ENCODE measurements at places on chromosomes 12 and 14.

DNA sequence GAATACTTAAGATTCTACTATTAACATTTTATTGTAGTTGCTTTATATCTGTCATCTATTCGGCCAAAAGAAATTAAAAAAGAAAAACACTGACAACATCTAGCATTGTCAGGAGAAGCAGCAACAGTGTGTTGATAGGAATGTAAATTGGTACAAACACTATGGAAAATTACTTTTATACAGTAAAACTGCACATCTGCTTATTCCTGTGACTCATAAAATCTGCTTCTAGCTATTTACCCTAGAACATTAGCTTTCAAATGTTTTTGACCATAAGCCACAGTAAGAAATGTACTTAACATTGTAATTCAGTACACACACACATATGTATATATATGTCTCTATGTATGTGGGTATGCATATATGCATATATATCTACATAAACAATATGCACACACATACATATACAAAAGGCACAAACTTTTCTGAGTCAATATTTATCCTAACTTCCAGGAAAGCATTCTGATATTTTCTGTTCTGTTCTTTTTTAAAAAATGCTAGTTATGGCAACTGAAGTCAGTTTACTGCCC is 278.9 kb upstream of the GARIN2 start:
- DNase-seq, result peak; percentile 25

DNA sequence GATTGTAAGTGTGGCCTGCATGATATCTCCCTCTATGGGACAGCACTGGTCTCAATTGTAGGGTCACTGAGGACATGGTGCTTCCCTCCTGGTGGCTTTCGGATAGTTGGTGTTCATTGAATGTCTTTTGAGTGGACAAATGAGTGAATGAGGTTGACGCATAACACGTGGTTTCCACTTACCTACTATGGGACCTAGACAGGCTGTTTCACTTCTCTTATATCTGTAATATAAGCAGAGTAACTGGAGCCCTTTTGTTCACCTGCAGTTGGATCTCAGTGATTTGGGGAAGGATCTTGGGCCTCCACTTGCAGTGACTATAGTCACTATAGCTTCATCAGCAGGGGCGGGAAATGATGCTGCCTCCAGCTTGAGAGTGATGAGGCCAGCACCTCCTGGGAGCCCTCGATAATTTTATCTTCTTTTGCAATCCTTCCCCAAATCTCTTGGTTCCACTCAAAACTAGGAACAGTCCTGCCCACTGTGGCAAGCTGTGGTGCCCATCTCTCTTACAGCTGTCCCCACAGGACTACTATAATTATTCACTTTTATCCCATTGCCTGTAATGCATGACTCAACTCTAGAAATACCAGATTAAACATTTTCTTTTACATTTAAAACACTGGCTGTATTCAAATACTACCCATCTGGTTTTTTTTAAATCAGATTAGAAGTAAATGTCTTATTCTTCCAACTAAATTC is 242.9 kb downstream of the CHST11 start:
- no peak for DNase-seq

GRCh38 chr12:131980263-131980662 is 30.5 kb downstream of the EP400 start:
- DNase-seq, result no peak

- DNase-seq, result no peak
Observed at GRCh38 chr12:89092297-89092696, 260.0 kb downstream of the DUSP6 start.

GRCh38 chr12:96044017-96044942 is 8.9 kb upstream of the LTA4H start:
- DNase-seq, result peak; percentile 66
